ENCODE measurements at places on chromosomes 7 and 10.

GRCh38 chr7:69457595-69458504 is 140.4 kb upstream of the AUTS2 start:
- DNase-seq, result no peak

DNA sequence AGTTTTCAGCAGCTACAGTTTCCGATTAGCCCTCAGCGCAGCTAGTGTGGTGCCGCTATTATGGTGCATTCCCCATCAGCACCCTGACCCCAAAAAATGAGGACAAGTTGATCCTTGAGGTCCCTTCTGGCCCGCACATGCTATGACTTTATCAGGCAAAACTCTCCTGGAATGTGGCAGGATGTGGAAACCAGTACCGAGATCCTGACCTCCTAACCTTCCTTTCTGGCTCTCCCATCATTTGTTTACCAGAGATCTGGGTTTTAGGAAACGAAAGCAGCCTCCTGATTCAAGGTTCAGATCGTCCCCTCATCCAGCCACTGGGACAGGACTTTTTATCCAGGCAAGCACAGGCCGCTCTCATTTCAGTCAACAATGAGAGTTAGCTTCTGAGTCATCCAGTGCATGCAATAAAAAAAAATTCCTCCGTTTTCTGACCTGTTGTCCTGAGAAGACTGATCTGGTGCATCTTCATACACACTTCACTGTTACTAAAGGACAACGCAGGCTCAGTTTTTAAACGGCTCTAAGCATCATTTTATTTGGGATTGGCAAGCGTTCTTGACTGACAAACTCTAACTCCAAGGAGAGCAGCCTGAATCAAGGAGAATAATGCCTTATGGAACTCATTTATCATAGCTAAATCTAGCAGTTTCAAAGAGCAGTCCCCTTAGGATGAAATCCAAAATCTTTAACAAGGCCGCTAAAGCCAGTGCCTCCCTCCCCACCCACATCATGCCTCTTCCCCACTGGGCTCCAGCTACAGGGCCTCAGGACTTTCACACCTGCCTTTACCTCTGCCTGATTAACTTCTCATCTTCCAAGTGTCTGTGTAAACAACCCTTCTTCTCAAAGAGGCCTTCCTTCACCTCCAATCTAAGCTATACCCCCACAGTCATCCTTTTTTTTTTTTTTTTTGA is 17.1 kb downstream of the PDLIM1 start:
- no peak for DNase-seq

DNA sequence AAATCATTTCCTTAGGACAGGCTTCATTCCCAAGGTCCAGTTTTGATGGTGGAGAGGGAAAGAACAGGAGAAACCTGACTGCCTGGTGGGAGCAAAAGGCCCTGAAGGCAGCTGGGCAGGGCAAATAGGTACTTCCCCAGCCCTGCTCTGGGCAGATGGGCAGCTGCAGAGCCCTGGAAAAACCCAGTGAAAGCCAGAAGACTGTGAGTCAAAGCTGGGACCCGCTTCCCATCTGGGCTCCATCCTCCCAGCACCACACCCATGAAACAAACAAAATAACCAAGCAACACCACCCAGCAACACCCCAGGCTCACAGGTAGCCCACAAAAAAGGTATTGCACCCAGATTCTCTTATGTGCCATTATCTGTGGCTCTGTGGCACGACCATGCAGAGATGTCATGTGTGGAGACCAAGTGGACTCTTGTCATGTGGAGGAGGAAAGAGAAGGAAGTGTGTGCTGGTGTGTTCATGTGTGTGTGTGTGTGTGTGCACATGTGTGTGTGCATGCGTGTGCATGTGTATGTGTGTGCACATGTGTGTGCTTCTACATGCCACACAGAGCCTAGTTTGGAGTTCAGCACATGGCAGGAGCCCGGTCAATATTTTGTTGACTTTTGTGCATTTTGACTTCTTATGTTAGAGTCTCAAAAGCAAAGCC is 9.8 kb downstream of the CLRN3 start:
- DNase-seq, result no peak

DNA sequence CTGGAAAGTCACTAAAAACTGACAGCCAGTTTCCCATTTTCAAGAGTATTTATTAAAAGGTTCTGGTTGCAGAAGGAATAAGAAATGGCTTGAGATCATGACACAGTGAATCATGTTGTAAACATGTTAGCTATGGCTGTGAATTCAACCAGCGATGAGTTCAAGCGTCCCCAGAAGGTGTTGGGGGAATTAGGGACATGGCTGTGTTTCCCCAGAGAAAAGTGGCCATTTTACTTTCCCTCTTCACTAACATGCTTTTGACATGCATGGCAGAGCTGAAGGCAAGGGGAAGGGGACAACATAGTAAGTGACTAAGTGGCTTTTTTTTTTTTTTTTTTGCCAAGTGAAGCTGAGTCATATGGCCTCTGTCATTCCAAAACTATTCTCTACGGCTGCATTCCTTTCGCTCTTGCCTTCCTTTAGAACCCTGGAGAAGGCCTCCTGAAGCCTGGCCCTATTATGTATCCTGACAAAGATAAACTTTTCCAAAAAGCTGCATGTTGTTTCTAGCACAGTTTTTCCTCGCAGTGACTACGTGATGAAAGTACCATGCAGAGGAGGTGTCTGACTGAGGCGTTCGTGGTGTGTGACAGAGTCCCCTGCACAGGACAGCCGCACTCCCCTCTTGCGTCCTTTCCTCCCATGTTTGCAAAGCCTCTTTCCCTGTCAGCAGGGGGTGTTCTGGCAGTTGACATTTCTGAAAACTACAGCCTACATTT is 46.9 kb downstream of the EGFR start:
- no peak for DNase-seq

GRCh38 chr10:89481662-89482061 is 53.7 kb downstream of the SLC16A12 start:
- no peak for DNase-seq

DNA sequence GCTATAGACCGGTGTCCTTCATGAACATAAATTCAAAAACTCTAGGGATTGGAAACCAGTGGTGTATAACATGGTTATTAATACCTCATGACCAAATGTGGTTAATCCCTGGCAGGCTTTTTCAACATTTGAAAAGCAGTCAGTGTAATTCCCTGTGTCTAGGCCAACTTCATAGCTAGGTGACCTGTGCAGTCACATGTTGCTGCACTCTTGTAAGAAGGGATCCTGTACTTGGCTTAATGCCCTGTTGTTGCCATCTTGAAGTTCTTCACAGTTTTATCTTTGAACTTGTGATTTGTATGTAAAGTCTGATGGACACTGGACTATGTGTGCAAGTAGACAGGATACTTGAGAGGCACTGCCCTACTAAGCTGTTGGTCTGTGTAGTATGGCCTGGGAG is 39.7 kb downstream of the ZNF33A start:
- DNase-seq, result no peak

DNA sequence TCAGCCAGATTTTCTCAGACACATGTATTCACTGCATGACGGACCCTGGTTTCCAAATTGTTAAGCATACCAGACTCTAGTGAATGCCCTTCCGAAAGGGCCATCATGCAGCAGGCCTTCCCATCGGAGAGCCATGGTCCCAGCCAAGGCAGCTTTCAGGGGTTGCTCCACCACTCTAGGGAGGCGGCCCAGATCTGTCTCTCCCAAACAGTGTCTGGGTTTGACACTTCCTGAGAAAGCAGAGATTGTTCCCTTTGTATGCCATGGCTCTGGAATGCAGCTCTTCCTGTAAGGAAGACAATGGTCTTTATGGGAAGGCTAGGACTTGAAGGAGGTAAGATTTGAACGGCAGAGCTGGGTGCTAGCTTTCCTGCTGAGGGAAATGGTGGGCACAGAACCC is 178.8 kb upstream of the BMPER start:
- no peak for DNase-seq

GRCh38 chr7:149109969-149110368 is 16.2 kb downstream of the ZNF425 start:
- no peak for DNase-seq

- DNase-seq, result no peak
Observed at GRCh38 chr10:44569193-44570091, 184.5 kb upstream of the CXCL12 start.

- no peak for DNase-seq
Observed at GRCh38 chr10:121270906-121271305, 327.3 kb downstream of the FGFR2 start.

GRCh38 chr7:132817949-132818348 is 241.7 kb upstream of the PLXNA4 start:
- no peak for DNase-seq

GRCh38 chr7:114175125-114175524 is 239.5 kb upstream of the FOXP2 start:
- no peak for DNase-seq

GRCh38 chr10:129963641-129964501 is at the start of gene EBF3:
Gene EBF3 (minus strand): TSS chr10:129964274. CDS start chr10:129963768, 506 bp downstream.
- DNase-seq, result peak; percentile 94

DNA sequence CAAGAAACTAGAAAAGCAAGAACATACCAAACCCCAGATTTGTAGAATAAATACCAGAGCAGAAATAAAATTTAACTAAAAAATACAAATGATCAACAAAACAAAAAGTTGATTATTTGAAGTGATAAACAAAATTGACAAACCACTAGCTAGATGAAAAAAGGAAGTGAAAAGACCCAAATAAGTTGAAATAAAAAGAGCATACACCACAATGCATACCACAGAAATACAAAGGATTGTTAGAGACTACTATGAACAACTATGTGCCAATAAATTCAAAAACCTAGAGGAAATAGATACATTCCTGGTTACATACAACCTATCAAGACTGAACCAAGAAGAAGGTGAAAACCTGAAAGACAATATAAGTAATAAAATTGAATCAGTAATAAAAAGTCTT is 333.4 kb downstream of the SH2D4B start:
- no peak for DNase-seq

GRCh38 chr10:124157271-124157681 is 63.9 kb upstream of the CHST15 start:
- DNase-seq, result no peak

DNA sequence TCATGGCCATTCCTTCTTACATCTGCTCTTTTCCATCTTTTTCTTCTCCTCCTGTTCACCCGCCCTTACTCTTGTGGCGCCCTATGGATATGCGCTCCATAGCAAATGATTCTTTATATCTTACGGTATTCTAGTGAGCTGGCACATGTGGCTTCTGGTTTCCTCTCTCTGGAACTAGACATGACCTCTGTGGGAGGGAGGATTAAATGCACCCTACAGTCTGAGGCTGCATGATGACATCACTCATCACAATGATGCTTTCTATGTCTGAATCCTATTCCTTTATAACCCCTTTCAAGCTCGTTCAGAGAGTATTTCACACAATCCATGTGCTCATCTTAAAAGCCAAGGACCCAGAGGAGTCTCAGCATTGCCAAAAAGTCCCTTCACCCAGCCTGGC is 153.3 kb downstream of the EGFR start:
- DNase-seq, result no peak

- DNase-seq, result no peak
Observed at GRCh38 chr7:24760968-24761367, 3.7 kb upstream of the GSDME start.

DNA sequence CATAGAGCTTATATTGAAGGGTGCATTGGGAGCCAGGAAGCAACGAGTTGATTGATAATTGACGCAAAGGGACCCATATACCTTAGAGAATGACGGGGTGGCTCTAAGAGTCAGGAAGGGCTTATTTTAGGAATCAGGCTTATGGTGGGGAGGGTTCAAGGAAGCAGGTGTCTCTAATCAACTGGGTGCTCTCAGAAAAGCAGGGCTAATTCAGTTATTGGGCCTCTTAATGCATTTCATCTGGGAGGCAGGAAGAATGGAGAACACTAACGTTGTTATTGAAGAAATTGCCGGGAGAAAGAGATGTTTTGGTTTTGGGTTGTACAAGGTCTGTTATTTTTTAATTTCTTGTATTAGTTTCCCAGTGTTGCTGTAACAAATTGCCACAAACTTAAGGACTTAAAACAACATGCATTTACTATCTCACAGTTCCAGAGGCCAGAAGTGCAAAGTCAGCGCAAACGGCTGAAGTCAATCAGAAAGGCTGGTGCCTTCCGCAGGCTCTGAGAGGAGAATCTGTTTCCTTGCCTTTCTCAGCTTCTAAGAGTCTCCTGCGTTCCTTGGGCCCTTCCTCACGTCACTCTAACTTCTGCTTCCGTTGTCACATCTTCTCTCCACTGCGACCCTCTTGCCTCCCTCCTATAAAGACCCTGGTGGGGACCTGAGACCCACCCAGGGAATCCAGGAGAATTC is 328.4 kb upstream of the C7orf33 start:
- no peak for DNase-seq

- DNase-seq, result no peak
Observed at GRCh38 chr7:122901250-122901649, 15.0 kb upstream of the CADPS2 start.

DNA sequence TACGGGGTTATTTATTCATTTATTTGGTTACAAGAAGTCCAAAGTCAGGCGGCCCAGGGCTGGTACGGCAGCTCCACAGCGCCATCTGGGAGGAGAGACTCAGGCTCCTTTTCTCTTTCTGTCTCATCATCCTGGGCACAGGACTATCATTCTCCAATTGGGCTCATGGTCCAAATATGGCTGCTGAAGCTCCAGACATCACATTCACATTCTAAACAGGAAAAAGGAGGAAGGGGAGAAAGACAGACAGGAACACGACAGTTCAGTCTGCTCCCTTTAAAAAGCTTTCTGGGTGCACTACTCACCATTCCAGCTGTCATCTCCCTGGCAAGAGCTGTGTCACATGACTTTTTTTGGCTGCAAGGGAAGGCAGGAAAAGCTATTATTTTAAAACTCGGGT is 74.4 kb upstream of the PDZD8 start:
- DNase-seq, result peak; percentile 59

GRCh38 chr10:110171032-110171431 is 36.4 kb upstream of the MXI1 start:
- DNase-seq, result no peak

GRCh38 chr10:67520924-67521520 is 175.0 kb downstream of the CTNNA3 start:
- DNase-seq, result peak; percentile 17

GRCh38 chr10:52755297-52756062 is 17.1 kb downstream of the MBL2 start:
- DNase-seq, result no peak

GRCh38 chr10:22670788-22671187 is 43.6 kb downstream of the PIP4K2A start:
- no peak for DNase-seq

DNA sequence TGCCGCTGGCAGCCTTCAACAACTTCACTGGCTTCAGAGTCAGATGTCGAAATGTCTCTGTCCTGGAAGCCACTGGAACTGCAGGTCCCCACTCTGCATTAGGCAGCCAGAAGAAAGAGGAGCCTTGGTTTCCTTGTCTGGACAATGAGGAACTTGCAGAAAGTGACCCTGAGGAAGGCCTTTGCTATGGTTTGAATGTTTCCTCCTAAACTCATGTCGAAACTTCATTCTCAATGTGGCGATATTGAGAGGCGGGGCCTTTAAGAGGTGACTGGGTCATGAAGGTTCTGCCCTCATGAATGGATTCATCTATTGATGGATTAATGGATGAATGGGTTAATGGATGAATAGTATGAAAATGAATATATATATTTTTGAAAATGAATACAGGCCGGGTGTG is 61.6 kb upstream of the GPR26 start:
- DNase-seq, result no peak

- DNase-seq, result peak; percentile 60
Observed at GRCh38 chr10:14611968-14612693, 162.6 kb downstream of the FAM107B start.

- DNase-seq, result no peak
Observed at GRCh38 chr10:71852355-71852937, 1.4 kb upstream of the PSAP start.

- no peak for DNase-seq
Observed at GRCh38 chr7:79434098-79434497, 19.4 kb downstream of the MAGI2 start.

- no peak for DNase-seq
Observed at GRCh38 chr10:118369641-118370205, 27.6 kb upstream of the FAM204A start.

Data from HuH-7 (cell line).